ENCODE measurements at places on chromosomes 6 and 20.
A peak's percentile ranks its signal among the peaks of the same experiment; 100 is the strongest.

GRCh38 chr6:158057213-158057987, 75.7 kb downstream of the SYNJ2 start:
- DNase-seq, result no peak

DNA sequence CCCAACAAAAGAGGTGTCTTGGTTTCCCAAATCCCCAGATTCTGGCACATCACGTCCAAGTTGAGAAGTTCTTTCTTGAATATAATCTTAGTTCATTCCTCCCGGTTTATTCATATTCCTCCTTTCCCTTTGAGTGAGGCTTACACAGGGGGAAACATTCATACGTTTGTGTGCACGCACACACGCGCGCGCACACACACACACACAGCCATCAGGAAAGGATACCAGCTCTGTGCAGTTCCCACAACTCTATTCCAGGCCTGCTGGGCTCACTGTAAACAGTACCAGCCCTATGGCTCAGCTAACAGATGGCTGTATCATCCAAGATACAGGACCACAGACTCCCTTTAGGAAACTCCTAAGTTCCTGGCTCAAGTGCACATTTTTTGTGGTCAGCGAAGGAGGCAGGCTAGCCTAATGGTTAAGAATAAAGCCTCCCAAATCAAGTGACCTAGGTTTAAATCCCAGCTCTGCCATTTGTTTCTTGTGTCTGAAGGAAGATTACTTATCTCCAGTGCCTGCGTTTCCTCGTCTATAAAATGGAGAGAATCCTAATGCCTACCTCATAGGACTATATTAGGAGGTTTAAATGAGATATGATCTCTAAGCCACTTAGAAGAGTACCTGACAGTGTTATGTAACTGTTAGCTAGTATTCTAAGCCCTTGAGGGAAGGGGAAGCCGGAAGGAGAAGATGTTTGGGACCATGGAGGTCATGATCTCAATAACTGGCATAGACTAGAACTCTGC, 3.7 kb upstream of the TAF8 start:
- no peak for DNase-seq

GRCh38 chr6:159904497-159904911, 13.7 kb downstream of the MAS1 start:
- DNase-seq, result no peak

DNA sequence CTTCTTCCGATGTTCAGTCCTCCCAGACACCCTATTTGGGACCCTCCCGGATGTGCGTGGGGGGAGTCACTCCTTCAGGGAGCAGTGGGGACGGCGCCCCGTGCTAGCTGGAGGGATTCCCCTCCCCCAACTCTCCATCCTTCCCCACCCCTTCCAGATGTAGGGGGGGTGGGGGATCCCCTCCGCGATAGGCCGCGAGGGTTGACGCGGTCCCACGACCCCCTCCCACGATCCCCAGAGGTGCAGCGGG, 548 bp downstream of the GNL1 start:
- no peak for DNase-seq

GRCh38 chr6:35512006-35512405, 690 bp downstream of the TULP1 start:
- DNase-seq, result no peak

DNA sequence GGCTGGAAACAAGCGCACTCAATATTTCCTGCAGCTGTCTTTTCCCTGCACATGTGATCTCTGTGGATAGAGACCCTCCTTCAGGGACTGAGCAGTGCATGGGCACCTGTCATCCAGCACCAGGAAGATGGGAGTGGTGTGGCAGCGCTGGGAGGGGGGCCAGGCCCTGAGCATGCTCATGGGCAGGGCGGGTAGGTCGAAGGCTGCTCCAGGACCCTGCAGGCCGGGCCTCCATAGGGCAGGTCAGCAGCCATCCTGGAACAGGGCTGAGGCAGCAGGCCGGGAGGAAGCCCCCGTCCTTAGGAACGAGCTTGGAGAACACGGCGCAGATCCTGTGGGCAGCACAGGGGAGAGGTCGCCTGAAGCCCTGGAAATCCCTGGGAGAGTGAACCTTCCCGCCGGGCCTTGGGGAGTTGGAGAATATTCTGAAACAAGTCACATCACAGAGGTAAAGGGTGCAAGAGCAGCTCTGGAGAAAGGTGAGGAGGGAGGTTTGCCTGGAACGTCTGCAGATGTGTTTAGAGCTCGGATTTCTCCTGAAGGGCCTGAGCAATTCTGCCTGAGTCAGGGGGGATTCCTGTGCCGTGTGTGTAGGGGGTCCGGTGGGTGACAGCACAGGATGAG, 133.2 kb downstream of the SMOC2 start:
- no peak for DNase-seq

DNA sequence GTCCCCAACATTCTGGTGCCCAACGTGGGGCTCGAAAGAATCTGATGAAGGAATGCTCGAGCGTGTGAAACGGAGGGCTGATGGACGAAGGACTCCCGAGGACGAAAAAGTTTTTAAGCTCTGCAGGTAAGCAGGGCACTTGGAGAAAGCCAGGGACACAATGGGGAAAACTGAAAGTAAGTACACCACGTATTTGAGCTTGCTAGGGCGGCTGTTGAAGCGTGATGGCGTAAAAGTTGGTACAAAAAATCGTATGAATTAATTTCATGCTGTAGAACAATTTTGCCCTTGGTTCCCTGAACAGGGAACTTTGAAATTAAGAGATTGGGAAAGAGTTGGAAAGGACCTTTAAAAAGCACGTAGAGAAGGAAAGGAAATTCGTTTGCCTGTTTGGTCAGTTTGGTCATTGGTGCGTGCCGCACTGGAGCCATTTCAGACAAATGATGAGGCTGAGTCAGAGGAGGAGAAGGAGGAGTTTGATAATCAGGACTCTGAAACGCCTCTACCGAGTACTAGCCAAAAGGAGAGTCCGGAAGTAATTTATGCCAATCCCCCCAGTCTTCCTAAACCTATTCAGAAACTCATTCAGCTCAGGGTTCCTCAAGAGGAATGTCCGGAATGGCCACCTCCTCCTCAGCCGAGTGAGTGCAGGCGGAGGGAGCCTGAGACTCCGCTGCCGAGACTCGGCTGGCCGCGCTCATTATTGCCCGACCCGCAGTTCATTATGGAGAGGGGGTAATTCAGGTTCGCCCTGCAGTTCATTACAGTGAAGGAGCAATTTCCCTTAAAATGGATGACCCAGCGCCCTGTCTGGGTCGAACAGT, 59.2 kb upstream of the PRSS16 start:
- DNase-seq, result no peak

GRCh38 chr20:61254881-61255626, 3.0 kb downstream of the CDH4 start:
- DNase-seq, result no peak

- DNase-seq, result no peak
Measured at GRCh38 chr6:24768361-24768760, 6.4 kb upstream of the GMNN start.

DNA sequence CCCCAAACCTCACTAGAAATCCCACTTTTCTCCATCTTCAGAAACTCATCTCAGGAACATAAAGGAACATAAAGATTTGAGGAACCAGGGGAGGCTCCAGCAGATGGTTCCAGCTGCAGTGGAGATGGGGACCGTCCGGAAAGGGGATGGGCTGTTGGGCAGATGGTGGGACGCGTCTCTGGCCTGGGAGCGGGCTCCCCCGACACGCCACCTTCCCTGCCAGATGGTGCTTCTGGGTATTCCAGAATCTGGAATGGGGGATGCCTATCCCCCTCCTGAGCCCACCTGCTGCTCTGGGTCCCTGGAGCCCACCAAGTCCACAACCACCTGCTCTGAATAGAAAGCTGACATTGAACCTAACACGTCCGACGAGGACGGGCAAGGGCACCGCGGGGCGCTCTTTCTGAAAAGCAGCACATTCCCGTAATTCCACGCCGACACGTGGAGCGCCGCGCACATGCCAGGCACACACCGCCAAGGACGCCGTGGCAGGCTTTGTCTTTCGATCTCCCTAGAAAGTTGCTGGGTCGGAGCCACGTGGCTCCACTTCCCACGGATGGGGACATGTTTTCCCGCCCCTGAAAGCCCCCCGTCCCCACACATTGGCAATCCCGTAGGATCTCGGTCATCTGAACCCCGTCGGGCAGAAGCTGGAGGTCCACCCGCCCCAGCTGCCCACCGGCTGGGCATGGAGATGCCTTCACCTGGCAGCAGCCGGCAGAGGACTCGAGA, 27.3 kb downstream of the SLC2A4RG start:
- DNase-seq, result no peak

- DNase-seq, result no peak
Measured at GRCh38 chr6:118383924-118384323, 164.2 kb upstream of the PLN start.

DNA sequence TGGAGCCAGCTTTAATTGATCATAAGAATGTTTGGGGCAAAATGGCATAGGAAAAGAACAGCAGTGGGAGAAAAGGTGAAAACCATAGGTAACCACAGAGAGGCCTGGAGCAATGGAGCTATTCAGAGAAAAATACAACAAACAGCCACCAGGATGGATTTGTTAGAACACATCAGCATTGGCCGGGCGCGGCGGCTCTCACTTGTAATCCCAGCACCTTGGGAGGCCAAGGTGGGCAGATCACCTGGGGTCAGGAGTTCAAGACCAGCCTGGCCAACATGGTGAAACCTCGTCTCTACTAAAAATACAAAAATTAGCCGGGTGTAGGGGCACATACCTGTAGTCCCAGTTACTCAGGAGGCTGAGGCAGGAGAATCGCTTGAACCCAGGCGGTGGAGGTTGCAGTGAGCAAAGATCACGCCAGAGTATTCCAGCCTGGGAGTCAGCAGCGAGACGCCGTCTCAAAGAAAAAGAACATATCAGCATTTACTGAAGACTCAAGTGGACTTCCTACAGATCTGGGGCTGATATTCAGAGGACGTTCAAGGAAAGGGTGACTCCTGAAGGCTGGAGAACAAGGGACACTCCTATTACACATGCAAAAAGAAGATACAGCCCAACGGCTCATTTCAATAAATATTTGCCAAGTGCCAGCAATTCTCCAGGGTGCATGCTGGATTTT, 20.2 kb downstream of the SNHG17 start:
- no peak for DNase-seq

- DNase-seq, result no peak
Measured at GRCh38 chr20:33635341-33635740, 26.8 kb upstream of the C20orf144 start.

DNA sequence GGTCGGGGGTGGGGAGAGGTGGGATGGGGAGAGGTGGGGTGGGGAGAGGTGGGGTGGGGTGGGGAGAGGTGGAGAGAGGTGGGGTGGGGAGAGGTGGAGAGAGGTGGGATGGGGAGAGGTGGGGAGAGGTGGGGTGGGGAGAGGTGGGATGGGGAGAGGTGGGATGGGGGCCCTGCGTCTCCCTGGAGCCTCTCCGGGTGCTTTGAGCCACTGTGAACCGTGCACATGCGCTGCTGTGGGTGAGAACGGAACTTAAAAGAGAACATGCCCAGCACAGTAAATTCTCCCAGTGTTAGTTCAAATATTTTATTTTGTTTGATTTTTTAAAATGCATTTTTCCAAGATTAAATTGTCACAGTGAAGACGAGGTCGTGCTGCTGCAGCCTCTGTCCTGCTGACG, 16.7 kb downstream of the SS18L1 start:
- DNase-seq, result no peak

DNA sequence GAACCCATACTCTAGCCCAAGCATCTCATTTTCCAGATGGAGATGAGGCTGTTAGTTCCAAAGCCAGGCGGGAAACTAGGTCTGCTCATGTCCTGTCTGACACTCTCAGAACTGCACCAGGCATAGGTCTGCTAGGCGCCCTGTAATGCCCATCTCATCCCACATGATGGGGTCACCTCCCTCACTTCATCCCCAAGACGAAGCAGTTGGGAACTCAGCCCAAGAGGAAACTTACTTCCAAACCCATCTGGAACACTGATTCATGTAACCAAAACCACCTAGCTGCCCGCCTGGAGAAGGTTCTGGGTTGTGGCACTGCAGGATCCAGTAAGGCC, 119.4 kb upstream of the PRND start:
- DNase-seq, result no peak

- DNase-seq, result no peak
Measured at GRCh38 chr6:31243508-31243907, 28.4 kb downstream of the HLA-C start.

DNA sequence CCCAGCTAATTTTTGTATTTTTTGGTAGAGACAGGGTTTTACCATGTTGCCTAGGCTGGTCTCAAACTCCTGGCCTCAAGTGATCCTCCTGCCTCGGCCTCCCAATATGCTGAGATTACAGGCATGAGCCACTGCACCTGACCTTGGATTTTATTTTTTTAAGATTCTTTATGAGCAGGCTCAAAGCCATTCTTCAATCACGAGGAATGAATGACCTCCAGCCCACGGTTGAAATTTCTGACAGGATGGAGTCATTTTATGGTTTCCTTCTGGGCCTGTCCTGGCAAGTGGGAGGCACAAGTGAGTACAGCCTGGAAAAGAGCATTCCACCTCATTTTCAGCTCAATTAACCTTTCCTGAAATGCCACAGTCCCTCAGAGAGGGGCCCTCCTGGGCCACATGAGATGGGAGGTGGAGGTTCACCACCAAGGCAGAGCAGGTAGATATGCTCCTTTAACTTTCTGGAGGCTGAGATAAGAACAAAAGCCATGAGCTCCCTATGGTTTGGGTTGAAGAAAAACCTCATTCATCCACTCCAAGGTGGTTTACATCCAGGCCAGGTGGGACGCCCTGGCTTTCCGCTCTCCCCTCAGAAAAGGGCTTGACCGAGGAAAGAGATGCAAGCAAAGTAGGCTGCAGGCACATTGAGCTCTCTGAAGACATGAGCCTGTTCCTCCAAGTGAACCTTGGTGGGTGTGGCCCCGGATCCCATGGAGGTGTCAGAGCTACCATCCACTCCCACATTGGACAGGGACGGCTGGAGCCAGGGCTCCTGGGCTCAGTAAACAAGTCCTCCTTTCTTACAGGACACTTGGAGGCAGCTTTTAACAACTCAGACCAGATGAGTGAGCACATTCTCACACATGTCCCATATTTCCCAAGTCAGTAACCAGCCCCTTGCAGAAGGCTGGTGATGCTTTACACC, 208.5 kb upstream of the SSTR4 start:
- peak; percentile 49 for DNase-seq

- no peak for DNase-seq
Measured at GRCh38 chr6:80129485-80129884, 23.0 kb downstream of the BCKDHB start.

- DNase-seq, result no peak
Measured at GRCh38 chr6:53840027-53840426, 45.2 kb downstream of the LRRC1 start.

DNA sequence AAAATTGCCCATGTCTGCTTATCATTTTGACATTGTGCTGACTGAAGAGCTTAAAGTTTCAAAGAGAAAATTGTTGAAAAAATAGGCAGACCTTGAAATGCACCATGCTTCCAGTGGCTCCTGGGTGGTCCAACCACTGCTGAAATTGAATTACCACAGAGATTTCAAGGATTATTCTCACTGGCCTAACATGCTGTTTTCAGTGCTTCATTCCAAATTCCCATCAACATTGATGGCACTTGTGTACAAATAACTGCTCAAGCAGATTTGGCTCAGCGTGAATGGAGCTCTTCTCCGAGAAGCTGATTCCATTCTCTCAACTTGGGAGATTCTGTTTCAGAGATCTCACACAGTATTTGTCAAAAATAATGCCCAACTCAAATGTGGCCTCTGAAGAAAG, 75.5 kb downstream of the LAMA4 start:
- no peak for DNase-seq

Data from type B pancreatic cell (in vitro differentiated cells).